ENCODE measurements at places on chromosomes 16 and 17.

DNA sequence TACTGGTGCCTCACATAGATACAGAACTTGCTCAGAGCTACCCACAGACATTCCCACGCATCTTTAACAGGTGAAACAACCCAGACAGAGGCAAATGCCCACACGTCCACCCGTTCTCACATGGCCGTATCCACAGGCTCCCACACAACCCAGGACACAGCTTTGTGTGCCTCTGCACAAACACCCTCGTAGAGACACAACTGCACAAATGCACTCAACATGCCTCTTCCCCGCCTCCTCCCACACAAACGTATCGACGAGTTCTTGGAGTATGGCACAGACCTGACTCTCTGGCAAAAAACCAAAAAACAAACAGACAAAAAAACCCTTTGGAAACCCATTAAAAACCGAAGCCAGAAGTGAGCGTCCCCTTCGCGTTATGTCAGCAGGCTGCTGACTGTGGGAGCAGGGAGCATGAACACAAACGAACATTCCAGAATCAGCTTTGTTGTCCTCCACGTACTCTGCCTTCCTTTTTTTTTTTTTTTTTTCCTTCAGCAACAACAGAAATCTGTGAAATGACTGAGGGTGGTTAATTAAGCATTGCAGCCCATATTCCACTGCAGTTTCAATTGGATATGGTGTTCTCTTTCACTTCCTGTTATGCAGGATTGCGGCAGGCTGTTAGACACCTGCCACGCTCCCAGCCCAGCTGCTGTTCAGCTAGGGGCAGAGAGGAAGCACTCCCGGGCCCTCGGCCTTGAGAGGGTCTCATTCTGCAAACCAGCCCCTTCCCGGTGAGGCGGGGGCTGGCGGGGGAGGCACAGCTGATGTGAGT, 313.7 kb downstream of the MAF start:
- DNase-seq = no peak

- DNase-seq = no peak
Measured at GRCh38 chr17:42457107-42457792, 1.4 kb upstream of the ATP6V0A1 start.

- DNase-seq = no peak
Measured at GRCh38 chr16:76176616-76177015, 100.6 kb upstream of the CNTNAP4 start.

GRCh38 chr17:8222380-8222629, 11.9 kb upstream of the AURKB start:
- DNase-seq = no peak

DNA sequence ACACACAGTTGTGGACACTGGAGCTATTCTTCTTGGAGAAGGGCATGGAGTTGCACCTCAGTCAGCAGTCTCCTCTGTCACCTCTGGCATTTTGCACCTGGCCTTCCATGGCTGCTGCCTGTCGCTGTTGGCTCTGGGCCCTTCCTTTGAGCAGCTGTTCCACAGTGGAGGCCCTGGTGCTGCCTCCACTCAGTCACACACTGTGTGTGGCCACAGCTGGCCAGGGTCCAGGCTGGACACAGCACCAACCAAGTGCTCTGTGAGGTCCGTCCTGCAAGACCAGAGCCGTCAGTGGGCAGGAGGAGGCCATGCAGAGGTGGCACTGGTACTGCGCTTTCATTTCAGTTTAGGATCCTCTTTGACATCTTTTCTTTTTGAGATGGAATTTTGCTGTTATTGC, 21.6 kb upstream of the MED9 start:
- no peak for DNase-seq

GRCh38 chr17:66444031-66444430, 141.6 kb downstream of the PRKCA start:
- DNase-seq = no peak

GRCh38 chr16:3472878-3473595, 22.3 kb downstream of the C16orf90 start:
- no peak for DNase-seq

DNA sequence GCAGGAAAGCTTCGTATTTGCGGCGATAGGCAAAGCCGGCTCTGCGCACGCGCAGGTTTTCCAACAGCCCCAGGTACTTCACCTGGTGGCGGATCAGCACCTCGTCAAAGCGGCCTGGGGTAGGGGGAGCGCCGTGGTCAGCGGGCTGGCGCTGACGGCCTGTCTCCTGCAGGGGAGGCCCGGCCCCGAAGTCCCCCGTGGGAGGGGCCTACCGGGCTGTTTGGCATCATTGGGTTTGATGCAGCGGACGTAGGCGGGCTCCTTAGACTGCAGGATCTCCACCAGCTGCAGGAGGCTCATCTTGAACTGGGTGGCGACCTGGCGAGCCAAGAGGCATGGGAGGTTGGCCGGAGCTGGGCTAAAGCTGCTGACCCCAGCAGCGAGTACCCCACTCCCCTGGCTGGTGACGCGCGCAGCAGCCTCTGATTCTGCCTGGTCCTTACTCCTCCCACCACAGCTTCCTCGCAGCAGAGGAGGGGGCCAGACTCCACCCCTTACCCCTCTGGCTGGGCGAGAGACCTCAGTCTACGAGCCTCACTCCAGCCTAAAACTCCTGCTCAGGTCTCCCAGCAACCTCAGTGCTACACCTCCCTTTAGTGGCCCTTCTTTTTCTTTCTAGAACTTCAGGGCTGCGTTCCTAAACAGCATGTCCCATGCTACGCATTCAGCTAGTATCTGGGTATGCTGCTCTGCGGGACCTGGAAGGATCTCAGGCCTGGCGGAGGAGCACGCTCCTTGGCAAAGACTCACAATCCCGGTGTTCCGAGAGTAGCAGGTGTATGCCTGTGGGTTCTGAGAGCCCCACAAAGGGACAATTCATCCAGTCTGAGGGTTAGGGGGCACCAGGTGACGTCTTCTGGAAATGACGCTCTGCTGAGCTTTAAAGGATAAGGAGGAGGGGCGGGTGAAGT, 16.1 kb upstream of the CRK start:
- no peak for DNase-seq

- no peak for DNase-seq
Measured at GRCh38 chr17:59287452-59287851, 44.0 kb upstream of the YPEL2 start.

GRCh38 chr16:9311303-9311954, 220.0 kb downstream of the HAPSTR1 start:
- DNase-seq = no peak

DNA sequence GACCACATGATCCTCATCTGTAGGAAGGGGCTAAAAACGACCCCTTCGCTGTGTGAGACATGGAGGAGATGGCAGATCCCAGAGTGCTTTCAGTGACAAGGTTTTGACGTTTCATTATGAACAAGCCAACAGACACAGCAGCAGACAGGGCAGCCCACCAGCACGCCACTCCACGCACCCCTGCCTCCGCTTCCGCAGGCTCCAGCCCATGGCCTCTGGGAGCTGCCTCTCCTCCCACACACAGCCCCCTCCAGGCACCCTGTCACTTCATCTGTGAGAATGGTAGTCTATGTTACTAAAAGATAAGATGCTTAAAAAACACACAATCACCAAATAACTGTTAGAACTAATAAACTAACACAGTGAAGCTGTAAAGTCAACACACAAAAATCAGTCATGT, 12.3 kb upstream of the ADCY7 start:
- DNase-seq = no peak

GRCh38 chr16:86569701-86570447, 3.2 kb downstream of the FOXC2 start:
- no peak for DNase-seq

DNA sequence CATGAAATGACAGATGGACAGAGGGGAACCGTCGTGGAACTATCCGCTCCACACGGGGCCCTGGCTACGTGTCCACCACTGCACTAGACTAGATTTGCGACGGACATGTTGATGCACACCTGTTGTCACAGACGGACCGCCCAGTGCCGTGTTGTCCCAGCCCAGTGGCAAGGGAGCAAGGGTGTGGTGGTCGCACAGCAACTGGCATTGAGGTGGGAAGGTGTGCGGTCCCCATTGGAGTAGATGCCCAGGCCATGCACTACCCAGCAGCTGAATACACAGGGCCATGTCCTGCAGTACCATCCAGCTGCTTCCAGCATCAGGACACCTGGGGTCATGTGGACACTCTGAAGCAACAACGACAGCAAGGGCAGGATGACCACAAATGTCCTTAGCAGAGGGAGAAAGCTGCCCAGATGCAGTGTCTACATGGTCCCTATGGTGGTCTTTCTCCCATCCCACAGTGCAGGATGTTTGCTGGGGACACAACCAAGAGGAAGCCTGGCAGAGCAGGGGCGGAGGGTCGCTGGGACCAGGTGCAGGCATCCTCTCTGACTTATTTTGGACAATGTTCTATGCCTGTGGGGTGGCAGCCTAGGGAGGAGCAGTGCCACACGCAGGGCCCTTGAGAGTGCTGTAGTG, 8.8 kb downstream of the FOXF1 start:
- no peak for DNase-seq

All from stimulated activated CD8-positive, alpha-beta memory T cell treated with anti-CD3 and anti-CD28 coated beads, Interleukin-15, amount 100 ng/mL, for 24 hours (primary cell).